ENCODE measurements at places on chromosomes 1 and 21.

DNA sequence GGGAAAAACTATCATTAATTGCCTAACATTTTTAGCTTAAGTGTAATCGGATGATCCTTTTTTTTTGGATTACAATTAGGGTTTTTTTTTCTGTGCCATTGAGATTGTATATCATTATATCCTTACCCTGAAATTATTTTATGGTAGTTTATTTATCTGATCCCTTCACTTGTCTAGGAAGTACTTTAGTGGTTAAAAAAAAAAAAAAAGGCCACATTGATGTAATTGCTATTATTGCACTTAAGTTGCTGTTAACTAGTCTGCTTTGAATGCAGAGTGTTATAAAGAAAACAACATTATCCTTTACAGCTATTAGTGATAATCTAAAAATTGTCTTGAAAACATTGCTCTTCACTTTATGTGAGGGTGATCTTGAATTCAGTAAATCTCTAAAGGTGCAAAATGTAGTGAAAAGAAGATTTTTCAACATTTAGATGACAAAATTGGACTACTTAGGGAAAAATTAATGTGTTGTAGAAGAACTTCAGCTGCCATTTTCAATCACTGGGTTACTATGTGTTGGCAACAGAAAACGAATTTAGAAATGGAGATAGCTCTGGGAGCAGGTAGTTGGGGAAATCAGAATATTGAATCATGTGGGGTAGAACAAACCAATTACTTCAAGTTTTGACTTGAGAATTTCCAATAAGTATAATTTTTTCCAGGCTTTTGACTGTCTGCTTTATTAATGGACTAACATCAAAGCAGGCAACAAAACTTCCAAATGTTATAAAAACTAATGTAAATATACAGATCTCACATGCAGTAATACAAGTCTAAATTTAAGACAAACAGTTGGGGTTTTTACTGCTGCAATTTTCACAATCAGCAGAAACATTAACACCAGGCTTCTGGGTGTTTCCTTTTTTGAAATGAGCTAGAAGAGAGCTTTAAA lies 5.0 kb downstream of the ADGRL2 start:
- no peak for ATAC-seq

DNA sequence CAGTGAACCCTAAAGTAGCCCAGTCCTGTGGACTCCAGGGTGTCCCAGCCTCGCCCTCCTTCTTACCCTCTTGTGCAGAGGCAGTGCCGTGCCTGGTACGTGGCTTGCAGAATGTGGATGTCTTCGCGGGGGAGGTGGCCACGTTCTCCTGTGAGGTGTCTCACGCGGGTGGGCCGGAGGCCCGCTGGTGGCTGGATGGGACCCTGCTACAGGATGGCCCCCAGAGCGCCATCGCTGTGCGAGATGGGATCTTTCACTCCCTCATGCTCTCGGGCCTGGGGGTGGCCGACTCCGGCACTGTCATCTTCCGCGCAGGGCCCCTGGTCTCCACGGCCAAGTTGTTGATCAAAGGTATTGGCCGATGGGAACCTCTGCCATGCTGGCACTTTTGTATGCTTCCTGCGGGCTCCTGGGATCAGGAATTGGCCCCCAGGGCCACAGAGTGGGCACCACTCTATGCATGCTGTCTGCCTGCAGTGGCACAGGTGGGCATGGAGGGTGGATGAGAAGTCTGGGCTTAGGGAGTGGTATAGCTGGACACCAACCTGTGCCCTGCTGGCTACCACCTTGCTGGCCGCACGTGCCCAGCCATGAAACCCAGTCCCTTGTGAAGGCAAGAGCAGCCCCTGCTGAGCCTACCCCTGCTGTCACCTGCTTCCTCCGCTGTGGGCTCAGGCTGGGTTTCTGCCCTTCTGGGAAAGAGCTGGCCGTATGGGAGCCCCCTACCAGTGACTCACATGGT lies 92.9 kb downstream of the TRIM11 start:
- no peak for ATAC-seq

DNA sequence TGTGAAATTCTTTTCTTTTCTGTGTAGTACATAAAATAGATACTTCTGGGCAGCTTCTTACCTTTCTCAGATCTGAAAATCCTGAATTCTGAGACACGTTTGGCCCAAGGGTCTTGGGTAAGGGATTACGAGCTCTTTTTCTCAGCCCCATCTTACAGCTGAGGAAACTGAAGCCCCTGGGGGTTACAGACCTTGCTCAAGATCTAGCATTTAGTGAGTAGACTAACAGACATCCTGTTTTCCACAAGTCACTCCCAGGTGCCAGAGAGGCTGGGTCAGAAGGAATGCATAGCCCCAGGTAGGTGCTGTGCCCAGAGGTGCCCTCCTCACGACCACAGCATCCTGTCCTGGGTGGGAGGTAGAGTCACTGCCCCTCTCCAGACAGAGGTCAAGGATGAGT lies 13.2 kb upstream of the CREG1 start:
- no peak for ATAC-seq

DNA sequence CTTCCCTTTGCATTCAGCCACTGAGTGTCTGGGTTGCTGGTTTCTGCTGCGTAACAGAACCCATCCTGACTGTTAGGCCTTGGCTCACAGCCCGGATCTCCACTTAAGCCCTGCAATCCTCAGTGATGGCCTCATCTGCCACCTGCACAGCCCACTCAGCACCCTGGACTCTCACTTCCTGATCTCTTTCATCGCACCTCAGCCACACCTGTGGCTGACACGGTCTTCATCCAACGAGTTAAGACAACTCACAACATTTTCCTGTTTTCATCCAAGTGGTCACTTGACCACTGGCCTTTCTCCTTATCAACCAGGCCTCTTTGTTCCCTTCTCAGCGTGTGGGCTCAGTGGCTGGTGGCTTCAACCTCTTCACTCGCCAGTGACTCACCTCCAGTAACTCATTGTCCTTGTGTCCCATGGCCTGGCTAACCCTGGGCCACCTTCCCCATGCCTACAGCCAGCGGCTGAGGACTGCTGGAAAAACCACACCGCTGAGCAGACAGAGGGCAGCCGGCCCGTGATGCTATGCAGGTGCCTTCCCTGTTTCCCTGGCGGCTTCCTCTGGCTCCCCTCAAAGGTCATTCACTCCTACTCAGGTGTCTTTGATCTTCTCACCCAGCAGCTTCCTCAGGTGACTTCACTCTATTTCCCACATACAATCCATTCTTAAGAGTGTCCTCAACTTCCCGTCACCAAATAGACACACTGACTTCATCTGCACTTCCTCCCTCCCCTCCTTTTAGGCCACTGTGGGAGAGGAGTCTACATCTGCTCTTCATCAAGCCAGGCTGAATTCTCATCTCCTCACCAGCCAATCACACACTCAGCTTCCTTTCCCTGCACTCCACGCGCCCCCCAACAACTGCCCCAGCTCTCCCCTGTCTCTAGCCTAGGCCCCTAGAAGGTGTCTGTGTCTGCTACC lies 19.9 kb upstream of the EDN2 start:
- peak; percentile 59 for ATAC-seq

DNA sequence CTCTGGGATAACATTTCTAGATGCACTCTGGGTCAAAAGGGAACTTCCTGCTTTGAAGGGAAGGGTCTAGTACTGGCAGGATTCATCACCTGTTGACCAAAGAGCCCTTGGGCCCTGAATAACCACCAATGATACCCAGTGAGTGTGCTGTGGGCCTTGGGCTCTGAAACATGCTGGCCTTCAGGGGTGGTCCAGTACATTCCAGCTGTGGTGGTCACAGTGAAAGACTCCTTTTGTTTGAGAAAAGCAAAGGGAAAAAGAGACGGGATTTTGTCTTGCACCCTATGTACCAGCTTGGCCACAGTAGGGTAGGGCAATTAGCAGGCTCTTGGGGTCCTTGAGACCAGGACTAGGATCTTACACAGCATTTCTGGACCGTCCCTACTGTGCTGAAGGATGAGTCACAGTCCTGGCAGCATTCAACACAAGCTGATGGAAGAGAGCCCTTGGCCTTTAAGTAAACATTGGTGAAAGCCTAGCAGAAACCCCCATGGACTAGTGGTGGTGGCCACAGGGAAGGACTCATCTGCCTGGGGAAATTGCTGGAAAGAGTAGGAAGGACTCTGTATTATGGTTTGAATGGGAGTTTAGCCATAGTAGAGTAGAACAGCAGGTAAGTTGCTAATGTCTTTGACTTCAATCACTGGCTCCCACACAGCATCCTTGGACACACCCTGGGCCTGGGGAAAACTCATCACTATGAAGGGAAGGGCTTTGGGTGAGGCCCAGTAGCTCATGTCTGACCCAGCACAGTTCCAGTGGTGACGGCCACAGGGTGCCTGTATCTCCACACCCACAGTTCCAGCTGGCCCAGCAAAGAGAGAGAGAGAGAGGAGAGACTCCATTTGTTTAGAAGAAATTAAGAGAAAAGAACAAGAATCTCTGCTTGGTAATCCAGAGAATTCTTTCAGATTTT lies 87.5 kb downstream of the COL24A1 start:
- ATAC-seq, result no peak

GRCh38 chr21:43681650-43682049 lies 22.3 kb downstream of the RRP1B start:
- ATAC-seq, result no peak

GRCh38 chr1:165525708-165526107 lies 18.1 kb upstream of the LRRC52 start:
- no peak for ATAC-seq

- peak; percentile 93 for ATAC-seq
Observed at GRCh38 chr1:206839857-206840256, 25.6 kb upstream of the IL20 start.

DNA sequence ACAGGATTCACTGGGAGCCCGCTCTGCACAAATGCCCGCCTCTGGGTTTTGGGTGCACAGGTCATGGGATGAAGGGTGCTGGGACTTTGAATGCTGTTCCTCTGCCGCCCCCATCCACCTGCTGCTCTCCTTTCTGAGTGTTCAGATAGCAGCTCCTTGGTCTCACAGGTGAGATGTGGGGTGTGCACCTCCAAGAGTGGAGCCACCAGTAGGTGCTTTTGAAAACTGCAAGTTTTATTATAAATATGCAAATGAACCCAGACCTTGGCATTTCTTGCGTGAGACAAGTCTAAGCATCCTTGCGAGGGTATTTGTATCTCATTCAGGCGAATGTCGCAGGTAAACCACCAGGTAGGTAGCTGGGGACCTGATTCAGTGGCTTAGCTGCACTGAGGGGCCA lies 30.2 kb downstream of the OBSCN start:
- ATAC-seq, result no peak

- peak; percentile 2 for ATAC-seq
Observed at GRCh38 chr21:45320261-45321025, 32.7 kb upstream of the POFUT2 start.

DNA sequence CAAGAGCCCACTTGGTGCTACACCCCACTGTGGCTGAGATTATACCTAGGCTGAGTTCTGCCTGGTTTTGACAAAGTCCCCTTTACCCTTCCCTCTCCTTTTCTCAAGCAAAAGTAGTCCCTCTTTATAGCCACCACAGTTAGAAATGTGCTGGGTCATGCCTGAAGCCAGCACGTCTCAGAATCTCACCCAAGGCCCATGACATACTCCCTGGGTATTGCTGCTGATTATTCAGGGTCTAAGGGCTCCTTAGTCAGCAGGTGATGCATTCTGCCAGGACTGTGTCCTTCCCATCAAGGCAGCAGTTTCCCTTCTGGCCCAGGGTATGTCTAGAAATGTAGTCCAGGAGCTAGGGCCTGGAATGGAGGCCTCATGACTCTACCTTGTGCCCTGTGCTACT lies 67.3 kb upstream of the COX20 start:
- no peak for ATAC-seq

GRCh38 chr1:70211541-70211940 lies 6.2 kb upstream of the LRRC40 start:
- ATAC-seq, result no peak

GRCh38 chr1:214440219-214440965 lies 111.0 kb downstream of the PTPN14 start:
- no peak for ATAC-seq

GRCh38 chr1:185880330-185880729 lies 146.1 kb downstream of the HMCN1 start:
- no peak for ATAC-seq

GRCh38 chr1:182211386-182211785 lies 149.9 kb upstream of the ZNF648 start:
- ATAC-seq, result no peak

- ATAC-seq, result no peak
Observed at GRCh38 chr1:4510276-4510691, 144.1 kb upstream of the AJAP1 start.

DNA sequence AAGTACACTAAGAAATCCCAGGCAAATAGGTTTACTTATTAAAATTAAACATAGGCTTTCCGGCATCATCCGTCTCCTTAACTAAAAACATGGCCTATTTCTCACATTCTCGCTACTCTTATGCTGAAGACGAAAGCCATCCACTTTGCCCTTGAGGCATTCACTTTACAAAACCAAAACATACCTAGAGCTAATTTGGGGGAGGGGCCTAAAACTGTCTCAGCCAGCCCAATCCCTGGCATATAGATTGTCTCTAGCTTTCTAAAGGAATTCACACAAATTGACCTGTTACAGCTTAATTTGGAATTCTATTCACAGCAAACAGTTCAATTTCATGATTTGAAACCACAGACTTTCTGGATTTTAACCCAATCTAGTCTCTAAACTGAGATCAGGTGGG lies 34.8 kb downstream of the SLC35D1 start:
- ATAC-seq, result no peak

- no peak for ATAC-seq
Observed at GRCh38 chr1:29478151-29478791, 241.9 kb downstream of the PTPRU start.

GRCh38 chr1:222529916-222530315 lies 18.0 kb downstream of the HHIPL2 start:
- no peak for ATAC-seq

- peak; percentile 27 for ATAC-seq
Observed at GRCh38 chr1:112614460-112615065, 4.4 kb downstream of the ST7L start.

GRCh38 chr1:213987927-213988506 lies at the start of gene PROX1:
PROX1 (plus strand) TSS chr1:213987973; CDS start chr1:213996536, 8,563 bp downstream.
- peak; percentile 94 for ATAC-seq

DNA sequence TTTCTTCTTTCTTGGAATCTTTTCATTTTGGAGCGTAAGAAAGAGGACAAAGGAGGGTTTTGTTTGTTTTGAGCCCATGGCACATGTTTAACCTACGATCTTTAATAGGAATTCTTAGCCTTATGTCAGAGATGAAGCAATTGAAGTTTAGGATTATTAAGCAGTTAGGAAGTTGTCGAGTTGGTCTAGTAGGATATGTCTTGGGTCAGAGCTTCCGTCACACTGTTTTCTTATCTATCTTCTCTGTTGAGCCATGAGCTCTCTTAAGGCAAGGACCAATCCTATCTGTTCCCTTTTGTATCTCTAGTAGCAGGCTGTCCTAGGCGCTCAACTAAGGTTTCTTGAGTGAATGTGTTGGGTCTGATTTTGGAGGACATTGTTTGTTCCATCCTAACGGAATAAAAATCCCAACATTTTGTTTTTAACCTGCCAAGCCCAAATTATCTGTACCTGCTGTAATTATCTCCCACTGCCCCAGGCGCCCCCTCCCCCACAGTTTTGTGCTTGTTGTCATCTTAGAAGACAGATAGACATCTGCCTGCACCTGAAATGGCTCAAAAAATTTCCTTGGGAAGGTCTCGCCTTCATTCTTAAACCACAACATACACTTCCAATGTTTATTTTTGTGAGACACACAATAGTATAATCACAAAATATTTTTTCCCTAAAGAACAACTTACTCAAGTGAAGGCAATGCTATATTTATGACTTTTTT lies 95.3 kb upstream of the GADD45A start:
- no peak for ATAC-seq
